ENCODE measurements at places on chromosomes 1 and 21.

DNA sequence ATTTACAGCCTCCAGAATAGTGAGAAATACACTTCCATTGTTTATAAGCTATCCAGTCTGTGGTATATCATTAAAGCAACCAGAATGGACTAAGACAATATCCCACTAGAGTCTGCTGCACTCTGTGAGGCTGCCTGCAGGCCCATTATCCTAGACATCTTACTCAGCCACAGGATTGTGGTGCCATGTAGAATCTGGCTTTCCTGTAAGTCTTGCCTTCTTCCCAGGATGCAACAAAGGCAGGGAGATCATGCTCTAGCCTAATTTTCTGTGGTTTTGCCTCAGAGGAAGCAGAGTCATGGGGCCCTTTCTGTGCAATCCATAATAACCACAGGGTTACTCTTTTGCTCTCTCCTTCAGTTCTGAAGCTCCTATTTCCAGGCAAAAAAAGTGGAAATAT lies 299.1 kb upstream of the DEPDC1 start:
- DNase-seq, result no peak

- DNase-seq, result no peak
Observed at GRCh38 chr1:242428399-242429190, 95.9 kb downstream of the PLD5 start.

DNA sequence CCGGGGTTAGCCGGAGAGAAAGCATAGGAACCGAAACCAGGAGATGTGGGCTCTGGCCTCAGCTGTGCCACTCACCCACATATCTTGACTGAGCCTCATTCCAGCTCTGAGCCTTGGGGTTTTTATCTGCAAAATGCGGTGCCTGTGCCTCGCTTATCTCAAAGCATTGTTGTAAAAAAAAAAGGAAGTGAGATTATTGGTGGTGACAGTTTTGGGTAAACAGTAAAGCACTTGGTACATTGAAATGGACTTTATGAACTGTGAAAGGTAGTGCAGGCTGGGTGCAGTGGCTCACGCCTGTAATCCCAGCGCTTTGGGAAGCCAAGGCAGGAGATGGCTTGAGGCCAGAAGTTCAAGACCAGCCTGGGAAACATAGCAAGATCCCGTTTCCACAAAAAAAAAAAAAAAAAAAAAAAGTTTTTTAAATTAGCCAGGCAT lies 3.8 kb downstream of the PTAFR start:
- no peak for DNase-seq

- DNase-seq, result no peak
Observed at GRCh38 chr21:43925096-43925481, 60.1 kb downstream of the AGPAT3 start.

GRCh38 chr1:48674641-48675040 lies 102.0 kb downstream of the BEND5 start:
- no peak for DNase-seq

DNA sequence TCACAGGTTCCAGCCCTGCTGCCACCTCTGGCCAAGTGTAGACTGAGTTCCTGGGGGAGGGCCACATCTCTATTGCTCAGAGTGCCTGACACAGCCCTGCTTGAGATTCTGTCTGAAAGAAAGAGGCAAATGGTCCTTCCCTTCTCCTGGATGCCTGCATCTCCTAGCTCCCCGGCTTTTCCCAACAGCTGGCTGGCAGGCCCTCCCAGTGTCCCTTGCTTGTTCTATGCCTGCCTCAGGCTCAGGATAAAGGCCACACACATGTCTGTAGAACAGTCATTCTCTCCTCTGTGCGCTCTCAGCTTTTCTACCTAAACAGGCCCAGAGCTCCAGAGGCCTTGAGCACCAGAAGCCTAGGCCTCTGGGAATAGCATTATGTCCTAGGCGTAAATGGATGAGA lies 343.4 kb upstream of the USP24 start:
- DNase-seq, result no peak

DNA sequence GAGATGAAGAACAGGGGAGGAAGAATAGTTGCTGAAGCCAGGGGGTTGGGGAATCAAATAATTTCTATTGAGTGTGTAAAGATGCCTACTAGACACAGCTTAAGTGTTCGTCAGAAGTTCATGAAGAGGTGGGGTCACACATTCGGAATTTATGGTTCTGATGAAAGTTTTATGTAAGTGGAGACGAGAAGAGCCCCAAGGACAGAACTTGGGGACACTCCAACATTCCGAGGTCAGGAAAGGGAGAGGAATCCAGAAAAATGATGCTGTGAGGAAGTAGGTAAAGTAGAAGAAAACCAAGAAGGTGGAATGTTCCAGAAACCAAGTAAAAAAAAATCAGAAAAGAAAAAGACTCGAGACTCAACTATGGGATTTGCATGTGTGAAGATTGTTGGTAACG lies 272.5 kb downstream of the SIPA1L2 start:
- no peak for DNase-seq

- DNase-seq, result no peak
Observed at GRCh38 chr1:3593334-3593733, 18.0 kb downstream of the MEGF6 start.

DNA sequence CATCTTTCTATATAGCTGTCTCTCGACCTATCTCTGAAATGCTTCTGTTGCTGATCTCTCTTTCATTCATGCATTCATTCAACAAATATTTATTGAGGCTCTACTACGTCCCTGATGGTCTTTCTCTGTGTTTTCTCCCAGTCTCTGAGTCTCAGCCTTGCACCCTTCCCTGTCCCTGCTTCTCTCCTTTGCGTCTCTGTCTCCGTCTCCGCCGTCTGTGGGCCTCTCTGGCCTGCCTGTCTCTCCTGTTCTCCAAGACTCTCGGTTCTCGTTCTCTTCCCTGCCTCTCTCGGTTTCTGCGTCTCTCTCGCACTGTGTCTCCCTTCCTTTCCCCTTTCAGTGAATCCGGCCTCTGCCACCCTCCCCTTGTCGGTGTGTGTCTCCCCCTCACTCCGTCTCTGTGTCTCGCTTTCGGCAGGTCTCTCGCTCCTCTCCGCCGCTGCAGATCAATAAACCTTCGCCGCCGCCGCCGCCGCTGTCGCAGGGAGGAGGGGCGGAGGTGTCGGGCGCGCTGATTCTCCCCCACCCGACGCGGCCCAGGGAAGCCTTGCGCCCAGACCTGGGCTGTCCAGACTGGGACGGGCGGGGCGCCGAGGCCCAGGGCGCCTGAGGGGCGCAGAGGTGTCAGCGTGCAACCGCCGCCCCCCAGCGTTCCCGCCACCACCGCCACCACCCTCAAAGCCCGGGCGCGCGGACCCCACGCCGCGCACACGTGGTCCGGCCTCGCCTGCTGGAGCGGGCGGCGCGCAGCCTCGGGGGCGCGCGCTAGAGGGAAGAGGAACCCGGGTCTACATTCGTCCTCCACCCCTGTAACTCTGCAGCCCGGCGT lies 3.0 kb downstream of the EFNA3 start:
- DNase-seq, result peak; percentile 33

GRCh38 chr1:78170859-78171258 lies 125.1 kb downstream of the GIPC2 start:
- no peak for DNase-seq

DNA sequence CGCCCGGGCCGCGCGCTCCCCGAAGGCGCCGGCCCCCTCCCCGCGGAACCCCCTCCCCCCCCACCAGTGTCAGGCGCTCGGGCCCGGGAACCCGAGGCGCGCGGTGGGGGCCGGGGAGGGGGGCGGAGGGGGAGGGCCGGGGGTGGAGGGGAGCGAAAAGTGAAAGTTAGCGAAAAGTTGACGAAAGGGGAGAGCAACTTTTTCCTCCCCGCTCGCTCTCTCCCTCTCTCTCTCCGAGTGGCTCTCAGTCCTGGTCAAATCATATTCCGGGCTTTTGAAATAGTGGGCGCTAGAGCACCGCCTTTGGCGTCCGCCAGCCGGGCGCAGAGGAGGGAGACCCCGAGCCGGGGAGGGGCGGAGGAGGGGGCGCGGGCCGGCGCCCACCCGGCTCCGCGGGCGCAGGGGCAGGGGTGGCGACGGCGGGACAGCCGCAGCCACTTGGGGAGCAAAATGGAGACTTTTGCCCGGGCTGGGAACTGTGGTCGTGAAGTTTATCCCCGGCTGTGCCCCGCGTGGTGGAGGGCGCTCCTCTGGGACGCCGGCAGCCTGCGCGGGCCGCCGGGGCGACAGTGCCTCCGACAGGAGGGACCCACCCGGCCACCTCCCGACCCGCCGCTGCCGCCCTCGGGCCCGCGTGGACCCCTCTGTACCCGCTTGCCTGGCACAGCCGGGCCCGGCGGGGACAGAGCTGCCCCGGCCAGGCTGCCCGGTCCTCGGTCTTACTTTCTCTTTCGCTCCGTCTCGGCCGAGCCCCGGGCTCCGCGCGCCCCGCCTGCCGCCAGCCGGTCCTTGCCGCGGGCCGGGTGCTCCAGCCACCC lies 697 bp downstream of the PRDM16 start:
- peak; percentile 80 for DNase-seq

- no peak for DNase-seq
Observed at GRCh38 chr1:64540265-64540791, 70.4 kb downstream of the CACHD1 start.

- peak; percentile 80 for DNase-seq
Observed at GRCh38 chr1:94045465-94046056, 75.4 kb downstream of the ABCA4 start.

DNA sequence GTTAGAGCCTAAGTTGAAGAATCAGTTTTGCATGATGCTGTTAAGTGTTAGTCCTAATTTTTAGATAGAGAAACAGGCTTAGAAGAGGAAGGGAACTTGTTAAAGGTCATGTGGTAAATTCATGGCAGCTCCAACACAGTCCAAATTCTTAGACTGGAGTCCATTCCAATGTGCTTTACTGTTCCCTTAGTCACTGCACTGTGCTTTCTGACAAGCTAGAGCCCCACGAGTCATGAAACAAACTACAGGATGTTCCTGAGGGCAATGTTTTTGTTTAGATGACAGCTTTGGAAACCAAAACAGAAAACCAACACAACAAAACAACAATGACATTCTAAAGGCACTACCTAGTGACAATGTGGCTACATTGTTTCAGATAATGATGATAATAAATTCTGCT lies 23.1 kb upstream of the RGS4 start:
- no peak for DNase-seq

DNA sequence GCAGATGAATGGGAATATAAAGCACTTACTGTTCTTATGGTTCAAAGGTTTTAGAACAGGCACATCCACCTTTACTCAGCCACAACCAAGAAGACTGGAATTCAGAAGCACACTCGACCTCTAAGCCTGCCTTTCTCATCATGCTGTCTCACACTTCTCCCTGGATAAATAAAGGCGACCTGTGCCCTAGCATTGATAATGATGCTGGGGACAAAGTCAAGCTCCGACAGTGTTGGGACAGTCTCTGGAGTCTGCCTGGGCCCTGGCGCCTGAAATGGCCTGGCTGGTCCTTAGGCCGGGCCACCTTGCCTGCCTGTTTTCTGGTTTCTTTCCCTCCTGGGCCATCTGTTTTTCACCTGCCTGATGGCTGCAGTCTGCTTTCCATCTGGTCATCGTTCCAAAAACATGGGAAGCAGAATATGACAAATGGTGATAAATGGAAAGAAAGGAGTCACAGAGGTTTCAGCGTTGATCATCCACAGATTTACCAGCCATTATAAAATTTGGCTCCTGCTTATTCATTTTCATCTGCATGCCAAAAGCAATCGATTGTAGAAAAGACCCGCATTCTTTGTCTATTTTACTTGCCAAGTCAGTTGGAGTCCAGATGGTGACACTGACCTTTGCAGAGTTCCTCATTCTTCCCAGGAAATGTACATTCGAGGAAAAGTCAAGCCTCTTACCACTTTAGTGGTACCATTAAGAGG lies 91.2 kb upstream of the KCNJ15 start:
- no peak for DNase-seq

- DNase-seq, result no peak
Observed at GRCh38 chr1:198360208-198360729, 180.2 kb downstream of the ATP6V1G3 start.

DNA sequence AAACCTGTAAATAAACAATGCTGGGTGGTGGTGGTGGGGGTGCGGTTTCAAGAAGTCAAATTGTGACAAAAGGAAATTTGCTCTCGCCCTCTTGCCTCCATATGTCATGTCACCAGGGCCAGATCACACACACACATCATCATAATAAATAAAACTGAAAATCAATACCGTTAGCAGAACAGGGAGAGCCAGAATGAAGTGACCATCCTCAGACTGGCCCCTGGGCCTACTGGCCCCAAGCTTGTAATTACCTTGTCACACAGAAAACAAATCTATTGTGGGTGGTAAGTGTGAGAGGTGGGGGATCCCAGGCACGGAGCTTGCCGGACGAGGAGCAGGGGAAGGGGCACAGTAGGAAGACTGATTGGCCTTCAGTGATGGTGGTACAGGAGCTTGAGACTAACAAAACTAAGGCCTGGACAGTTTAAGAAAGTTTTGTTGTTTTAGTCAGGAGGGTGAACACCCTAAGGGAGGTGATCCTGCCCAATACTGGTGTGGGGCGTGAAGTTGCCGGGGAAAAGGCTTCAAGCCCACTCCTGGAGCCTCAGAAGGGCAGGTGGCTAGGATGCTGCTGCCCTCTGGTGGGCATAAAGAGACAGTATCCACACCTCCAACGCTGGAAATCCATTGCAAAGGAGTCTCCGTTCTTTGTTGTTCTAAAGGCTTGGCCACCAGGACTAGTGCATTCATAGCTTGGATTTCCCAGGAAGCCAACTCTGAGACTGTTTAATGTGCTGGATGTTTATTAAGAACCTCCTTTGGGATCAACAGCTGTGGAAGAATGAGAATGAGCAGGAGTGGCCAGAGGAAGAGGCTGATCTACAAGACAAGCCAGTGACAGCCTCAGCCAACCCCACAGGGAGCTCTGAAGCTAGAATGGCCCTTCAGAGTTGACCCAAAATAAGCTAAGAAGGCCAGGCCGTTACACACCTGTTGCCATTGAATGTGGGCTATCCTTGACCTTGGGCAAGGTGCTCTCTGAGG lies 8.1 kb upstream of the C1orf216 start:
- DNase-seq, result peak; percentile 56

GRCh38 chr1:163924041-163924440 lies 602.3 kb downstream of the NUF2 start:
- no peak for DNase-seq

GRCh38 chr1:44512313-44512885 lies 107.3 kb downstream of the RNF220 start:
- DNase-seq, result no peak

DNA sequence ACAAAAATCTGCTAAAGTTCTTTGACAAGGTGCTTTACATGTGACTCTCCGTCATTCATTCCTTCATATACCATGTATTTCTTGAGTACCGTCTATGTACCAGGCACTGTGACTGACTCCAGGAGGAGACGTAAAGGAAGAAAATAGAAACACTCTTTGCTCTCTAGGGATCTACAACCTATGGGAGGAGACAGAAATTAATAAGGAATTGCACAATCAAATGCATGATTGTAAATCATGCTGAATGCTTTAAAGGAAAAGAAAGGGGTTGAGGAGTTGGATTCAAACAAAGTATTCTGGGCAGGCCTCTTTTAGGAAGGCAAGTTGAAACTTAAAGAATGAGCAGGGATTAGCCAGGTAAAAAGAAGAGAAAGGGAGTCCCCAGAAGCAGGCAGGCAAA lies 239.1 kb upstream of the FGGY start:
- DNase-seq, result no peak

- DNase-seq, result no peak
Observed at GRCh38 chr1:169570172-169570574, 16.1 kb downstream of the F5 start.

DNA sequence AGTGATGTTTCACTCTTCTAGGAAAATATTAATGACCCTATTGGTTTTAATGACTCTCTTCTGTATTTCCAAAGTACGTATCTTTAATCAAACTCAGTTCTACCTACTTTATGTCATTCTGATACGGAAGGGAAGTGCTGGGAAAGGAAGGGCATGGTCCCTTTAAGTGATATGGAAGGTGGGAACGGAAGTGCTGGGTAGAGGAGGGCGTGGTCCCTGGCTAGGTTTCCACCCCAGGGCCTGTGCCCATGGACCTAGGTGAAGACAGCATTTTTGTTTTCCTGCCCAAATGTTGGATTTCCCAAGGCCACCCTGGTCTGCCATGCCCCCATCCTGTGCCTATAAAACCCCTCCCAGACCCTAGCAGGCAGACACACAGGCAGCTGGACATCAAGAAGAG lies 24.0 kb downstream of the RGS4 start:
- no peak for DNase-seq
